ENCODE measurements at places on chromosomes 11 and 22.

GRCh38 chr11:30984827-30985226 lies 384.7 kb downstream of the DCDC1 start:
- DNase-seq, result no peak

GRCh38 chr11:44157019-44157418 lies 61.5 kb downstream of the EXT2 start:
- DNase-seq, result no peak

DNA sequence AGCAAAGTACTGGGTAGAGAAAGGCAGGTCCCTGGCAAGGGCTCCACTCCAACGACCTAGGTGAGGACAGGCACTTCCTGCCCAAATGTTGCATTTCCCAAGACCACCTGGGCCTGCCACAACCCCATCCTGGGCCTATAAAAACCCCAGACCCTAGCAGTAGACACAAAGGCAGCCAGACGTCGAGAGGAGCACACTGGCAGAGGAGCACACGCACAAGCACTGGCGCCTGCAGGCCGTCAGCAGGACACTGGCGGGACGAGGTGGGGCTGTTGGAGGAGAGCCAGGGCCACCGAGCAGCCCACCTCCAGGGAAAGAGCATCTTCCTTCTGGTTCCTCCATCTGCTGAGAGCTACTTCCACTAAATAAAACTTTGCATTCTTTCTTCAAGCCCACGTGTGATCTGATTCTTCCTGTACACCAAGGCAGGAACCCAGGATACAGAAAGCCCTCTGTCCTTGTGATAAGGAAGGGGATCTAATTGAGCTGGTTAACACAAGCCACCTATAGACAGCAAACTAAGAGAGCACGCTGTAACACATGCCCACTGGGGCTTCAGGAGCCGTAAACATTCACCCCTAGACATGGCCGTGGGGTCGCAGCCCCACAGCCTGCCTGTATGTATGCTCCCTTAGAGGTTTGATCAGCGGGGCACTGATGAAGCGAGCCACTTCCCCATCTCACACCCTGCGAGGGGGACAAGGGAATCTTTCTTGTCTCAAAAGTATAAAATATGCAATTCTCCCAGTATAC lies 89.7 kb upstream of the MTMR2 start:
- no peak for DNase-seq

- no peak for DNase-seq
Observed at GRCh38 chr11:66875378-66875777, 18.5 kb downstream of the LRFN4 start.

DNA sequence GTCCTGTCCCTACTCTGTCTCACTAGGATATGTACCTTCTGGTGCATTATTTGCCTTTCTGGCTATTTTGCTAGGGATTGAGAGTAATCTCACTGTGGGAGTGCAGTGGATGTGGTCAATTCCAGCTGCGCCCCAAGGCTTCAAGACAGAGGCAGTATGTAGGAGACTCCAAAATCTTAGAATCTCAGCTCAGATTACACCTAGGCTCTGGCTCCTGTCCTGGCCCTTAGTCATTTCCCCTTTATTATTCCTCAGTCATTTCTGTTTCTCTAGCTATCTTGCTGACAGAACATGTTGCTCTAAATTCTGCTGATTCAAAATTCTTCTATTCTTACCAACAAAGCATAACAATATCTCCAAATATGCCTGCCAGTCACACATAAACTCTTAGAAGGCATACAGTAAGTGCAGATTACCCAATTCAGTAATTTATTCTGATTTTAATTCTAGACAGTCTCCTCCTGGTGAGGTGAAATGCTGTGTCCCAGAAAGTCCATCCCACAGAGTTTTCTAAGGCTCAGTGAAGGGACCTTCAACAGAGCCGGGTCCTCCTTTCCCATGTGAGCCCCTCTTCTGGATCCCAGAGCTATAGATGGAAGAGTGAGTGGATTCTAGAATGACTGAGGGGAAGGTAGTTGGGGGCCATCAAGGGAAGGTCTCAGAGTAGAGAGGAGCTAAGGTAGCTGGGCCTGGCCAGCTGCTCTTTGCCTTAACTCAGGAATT lies 24.3 kb upstream of the GLYATL1 start:
- no peak for DNase-seq

- DNase-seq, result no peak
Observed at GRCh38 chr11:133797554-133797953, 47.8 kb downstream of the SPATA19 start.

DNA sequence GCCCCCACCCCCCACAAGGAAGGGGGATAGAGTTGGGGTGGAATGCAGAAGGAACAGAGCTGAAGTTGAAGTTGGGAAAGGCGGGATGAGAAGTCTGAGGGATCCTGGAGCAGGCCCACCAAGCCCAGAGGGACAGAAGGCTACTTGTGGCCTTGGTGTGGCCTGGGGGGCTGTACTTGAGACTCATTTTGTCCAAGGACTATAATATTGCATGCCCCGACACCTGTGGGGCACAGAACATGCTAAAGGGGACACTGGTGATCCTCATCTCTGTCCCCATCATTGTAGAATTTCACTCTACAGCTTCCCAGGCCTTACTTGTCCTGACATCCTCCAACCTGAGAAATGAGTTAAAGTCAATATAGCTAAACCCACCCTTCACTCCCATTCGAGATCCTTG lies 1.3 kb downstream of the ESAM start:
- DNase-seq, result no peak

DNA sequence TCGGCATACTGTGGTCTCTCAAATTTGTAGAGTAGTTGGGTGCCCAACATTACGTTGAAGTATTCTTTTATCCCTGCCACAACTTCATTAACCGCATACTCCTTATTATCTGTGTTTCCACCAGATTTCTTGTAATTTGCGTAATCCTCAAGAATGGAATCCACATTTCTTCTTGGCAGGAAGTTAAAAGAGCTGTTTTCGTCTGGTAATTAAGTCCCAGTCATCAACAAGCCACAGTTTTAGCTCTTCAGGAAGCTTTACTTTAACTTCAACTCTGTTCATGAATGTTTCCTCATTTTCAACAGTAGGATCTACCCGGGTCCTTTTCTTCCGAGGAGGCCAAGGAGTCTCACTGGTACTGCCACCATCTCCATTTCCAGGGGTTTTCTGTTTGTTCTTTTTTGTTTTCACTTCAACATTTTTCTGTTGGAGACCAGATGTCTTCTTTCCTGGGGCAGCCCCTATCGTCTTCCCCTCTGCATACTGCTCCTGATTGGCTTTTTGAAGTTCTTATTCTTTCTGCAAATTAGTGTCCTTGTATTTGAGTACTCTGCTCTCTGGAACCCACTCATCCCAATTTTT lies 30.3 kb downstream of the PDE3B start:
- DNase-seq, result no peak

- no peak for DNase-seq
Observed at GRCh38 chr22:43828725-43828997, 16.6 kb upstream of the EFCAB6 start.

DNA sequence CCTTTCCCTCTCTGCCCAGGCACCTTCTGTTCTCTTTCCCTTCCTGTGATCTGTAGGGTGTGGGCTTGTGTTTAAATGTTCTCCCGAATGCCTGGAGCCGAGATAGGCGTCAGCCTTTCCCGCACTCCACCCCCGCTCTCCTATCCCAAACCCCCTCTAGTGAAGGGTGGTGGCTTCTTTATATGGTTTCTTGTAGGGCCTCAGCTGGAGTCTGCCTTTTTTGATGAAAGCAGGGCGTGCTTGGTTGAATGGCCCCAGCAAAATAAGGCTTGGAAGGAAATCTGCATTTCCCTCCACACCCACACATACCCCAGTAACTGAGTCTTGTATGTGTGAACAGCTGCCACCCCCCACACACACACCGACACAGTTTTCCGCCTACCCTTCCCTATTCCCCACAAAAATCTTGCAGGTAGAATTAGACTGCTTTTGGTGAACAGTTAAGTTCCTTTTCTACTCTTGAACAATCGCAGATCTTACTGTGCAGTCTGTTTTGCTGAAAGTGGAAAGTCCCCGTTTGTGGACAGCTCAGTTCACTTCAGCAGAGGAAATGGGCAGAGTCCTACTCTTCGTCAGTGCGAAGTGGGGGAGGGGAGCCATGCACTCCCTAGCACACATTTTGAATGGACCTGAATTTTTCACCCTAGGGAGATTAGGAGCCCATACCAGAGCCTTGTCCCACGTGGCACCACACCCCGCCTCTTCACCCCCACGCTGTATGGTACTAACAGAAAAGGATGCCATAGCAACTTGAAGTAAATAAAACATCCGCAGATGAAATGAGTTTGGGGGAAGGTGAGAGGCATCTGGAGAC lies 25.5 kb upstream of the GRK2 start:
- DNase-seq, result no peak

- DNase-seq, result no peak
Observed at GRCh38 chr22:22213231-22213630, 31.4 kb upstream of the VPREB1 start.

DNA sequence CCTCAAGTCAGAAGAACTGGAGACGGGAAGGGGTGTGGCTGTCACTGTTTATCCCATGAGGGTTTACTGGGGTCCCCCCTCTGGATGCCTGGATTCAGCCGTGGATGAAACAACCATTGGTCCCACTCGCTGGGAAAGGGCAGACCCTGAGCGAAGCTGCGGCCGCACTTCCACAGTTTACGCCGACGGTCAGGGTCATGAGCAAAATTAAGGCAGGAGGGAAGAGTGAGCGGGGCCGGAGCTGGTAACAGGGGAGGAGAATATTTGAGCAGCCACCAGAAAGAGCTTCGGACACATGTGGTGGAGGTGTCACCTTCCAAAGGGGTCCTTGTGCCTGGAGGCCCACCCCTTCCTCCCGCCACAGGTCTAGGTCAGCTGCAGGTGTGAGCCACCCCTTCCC lies 344.9 kb downstream of the BRD1 start:
- no peak for DNase-seq

DNA sequence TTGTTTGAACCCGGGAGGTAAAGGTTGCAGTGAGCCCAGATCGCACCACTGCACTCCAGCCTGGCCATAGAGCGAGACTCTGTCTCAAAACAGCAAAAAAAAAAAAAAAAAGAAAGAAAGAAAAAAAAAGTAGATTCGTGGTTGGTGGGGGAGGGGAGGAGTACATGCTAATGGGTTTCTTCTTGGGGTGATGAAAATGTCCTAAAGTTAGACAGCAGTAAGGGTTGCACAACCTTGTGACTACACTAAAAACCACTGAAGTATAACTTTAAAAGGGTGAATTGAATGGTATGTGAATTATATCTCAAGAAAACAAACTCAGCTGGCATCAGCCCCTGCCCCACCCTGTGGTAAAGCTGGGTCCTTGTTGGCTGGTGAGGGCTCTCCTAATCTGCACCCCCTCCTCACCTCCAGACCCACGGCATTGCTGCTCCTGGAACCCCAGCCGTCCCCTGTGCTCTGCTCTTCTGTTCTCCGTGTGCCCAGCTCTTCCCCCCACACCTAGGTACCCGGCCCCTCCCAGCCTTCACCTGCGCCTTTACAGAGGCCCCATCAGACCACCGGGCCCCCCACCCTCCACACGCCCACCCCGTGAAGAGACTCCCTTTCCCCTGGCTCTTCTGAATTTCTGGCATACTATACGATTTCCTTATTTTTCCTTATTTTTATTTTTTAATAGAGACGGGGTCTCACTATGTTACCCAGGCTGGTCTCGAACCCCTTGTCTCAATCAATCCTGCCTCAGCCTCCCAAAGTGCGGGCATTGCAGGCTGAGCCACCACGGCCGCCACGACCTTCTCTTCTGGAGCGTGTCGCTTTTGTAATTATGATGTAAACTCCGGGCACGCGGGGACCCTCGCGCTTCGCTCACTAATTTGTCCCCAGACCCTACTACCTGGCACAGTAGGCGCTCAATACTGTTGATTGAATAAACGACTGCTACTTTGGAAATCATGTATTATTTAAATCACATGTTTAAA lies 924 bp upstream of the FADD start:
- no peak for DNase-seq

- DNase-seq, result no peak
Observed at GRCh38 chr11:107565219-107565937, at the start of gene ALKBH8. ALKBH8 (minus strand) TSS chr11:107565735; CDS start chr11:107560893, 4,842 bp downstream.

DNA sequence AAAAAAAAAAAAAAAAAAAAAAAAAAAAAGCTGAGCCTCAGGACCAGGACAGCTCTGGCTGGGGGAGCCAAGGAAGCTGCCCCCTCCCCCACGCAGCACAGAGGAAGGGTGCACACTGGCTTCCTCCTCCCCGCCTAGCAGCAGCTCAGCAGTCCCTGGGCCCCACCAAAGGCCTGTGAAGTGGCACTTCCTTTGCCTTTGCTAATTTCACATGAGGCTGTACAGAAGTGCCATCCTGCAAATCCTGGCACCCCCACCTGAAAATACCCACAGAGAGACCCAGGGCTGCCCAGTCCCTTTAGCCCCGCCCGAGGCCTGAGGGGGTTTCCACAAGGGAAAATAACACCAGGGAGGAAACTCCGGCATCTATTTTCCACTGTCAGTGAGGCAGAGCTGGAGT lies 3.9 kb downstream of the RHOG start:
- DNase-seq, result no peak

DNA sequence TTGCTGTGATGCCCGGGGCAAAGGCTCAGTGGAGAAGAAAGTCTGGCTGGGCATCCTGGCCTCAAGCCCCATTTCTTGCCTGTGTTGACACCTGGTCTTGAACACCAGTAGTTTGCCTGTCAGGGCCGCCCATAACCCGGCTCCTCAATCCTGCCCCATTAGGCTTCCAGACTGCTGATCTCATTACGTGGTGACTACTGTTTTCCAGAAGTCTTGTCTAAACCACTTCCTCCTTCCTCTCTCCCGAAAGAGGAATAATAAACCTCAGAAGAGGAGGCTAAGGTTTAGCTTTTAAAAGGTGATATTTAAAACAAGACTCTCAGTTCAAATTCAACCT lies 97.7 kb downstream of the CD44 start:
- no peak for DNase-seq

GRCh38 chr11:10443152-10443551 lies 11.9 kb upstream of the AMPD3 start:
- DNase-seq, result no peak

- DNase-seq, result no peak
Observed at GRCh38 chr11:17508306-17508705, 31.7 kb upstream of the ABCC8 start.

GRCh38 chr11:45289369-45289768 lies 3.2 kb upstream of the SYT13 start:
- no peak for DNase-seq

DNA sequence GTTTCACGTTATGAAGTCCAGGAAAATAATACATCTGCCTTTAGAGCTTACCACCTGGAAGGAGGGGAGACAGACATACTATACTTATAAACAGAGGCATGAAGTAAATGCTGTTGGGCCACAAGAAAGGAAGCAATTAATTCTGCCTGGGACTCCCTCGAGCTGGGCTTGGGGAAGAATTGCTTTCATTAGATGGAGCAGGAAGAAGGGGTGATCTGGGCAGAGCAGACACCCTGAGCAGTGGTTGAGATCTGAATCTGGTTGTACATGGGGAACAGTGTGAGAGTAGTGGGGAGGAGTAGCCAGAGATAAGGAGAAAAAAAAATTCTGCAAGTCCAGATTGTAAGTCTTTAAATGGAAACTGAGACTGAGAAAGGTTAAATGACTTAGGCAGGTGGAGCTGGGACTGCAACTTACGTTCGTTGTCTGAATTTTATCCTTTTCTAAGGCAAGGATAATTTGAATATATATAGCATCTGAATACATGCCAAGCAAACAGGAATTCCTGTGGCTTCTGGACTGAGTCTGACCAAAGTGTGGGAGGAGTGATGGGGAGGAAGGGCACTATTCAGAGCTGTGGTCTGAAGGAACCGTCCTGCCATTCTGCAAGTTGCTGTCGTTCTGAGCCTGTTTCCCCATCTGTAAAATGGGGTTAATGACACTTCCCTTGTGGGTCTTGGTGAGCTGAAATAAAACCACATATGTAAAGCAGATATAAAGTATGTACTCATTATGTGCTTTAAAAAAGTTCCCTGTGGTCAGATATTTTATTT lies 7.9 kb downstream of the NCAM1 start:
- no peak for DNase-seq
